Astrocyte (in vitro differentiated cells and primary cell): ENCODE measurements at places on chromosomes 2 and 18. TPM values are rescaled to one million over a fixed set of nuclear protein-coding genes. Genes with fewer than 3 reads are reported as not detected.
A peak's percentile ranks its signal among the peaks of the same experiment; 100 is the strongest.

GPBAR1 gene
- 0.55 and 0.70 TPM in 2 replicates for total RNA-seq

GRCh38 chr18:44819944-44820510, 139.3 kb downstream of the SETBP1 start:
- no peak for DNase-seq

GRCh38 chr18:39521164-39521563, 1955.6 kb upstream of the CELF4 start:
- DNase-seq = no peak

- peak; percentile 25 for DNase-seq
Observed at GRCh38 chr2:11177871-11178690, 22.8 kb downstream of the SLC66A3 start.
